GM10248 (cell line): ENCODE measurements at places on chromosomes 1 and 21.
A peak's percentile ranks its signal among the peaks of the same experiment; 100 is the strongest.

DNA sequence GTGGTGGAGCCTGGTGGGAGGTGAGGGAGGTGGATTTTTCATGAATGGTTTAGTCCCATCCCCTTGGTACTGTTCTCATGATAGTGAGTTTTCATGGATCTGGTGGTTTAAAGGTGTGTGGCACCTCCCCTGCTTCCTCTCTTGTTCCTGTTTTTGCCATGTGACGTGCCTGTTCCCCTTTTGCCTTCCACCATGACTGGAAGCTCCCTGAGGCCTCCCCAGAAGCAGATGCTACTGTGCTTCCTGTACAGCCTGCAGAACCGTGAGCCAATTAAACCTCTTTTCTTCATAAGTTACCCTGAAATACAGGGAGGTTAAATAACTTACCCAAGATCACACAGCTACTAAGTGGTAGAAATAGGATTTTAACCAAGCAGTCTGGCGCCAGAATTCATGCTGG lies 4.3 kb upstream of the HEYL start:
- DNase-seq = no peak

GRCh38 chr1:54812801-54813484 lies 11.8 kb upstream of the TTC22 start:
- DNase-seq = no peak

- no peak for DNase-seq
Measured at GRCh38 chr1:45013551-45014209, 1.6 kb downstream of the UROD start.

GRCh38 chr1:152917794-152918193 lies 9.4 kb downstream of the IVL start:
- DNase-seq = no peak

- no peak for DNase-seq
Measured at GRCh38 chr1:203189951-203190352, 3.4 kb upstream of the CHI3L1 start.

DNA sequence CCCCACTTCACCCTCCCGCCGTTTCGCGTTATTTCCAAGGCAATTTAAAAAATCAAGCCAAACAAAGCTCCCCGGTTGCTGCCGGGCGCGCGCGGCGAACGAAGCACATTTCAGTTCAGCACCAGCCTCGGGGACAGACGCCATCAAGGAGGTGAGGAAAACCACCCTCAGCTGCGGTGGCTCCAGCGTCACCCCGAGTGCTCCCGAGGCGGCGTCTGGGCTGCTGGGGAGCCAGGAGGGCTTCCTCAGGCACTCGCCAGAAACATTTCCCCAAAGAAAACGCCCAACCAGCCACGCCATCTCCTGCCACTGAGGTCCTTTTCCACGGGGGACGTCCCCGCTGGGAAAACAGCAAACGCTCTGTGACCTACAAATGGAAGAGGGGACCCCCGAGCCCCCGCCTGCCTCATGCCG lies 623 bp downstream of the GNG4 start:
- peak; percentile 73 for DNase-seq

DNA sequence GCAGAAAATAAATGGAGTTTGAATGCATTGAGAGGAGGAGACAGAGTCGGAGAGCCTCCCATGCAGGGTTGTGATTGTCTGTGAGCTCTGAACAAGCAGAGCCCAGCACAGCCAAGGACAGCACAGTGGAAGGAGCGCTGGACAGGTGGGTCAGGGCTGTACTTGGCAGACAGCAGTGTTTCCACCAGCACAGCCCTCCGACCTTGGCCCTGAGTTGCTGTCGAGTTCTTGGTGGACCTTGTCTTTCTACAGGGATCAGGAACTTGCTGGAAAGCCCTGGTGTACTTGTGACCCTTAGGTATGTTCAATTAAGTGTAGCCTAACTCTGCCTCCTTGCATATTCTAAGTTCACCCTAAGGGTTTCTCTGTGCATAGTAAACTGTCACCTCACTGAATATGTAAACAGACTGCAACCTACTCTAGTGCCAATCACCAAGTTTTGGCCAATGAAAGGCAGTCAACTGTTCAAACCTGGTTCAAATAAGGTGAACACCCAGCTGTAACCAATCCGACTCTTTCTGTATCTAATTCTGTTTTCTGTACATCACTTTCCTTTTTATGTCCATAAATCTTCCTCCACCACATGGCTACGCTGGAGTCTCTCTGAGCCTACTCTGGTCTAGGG lies 86.6 kb upstream of the SLC25A33 start:
- no peak for DNase-seq

- DNase-seq = no peak
Measured at GRCh38 chr1:35185200-35185599, 7.7 kb downstream of the SFPQ start.

DNA sequence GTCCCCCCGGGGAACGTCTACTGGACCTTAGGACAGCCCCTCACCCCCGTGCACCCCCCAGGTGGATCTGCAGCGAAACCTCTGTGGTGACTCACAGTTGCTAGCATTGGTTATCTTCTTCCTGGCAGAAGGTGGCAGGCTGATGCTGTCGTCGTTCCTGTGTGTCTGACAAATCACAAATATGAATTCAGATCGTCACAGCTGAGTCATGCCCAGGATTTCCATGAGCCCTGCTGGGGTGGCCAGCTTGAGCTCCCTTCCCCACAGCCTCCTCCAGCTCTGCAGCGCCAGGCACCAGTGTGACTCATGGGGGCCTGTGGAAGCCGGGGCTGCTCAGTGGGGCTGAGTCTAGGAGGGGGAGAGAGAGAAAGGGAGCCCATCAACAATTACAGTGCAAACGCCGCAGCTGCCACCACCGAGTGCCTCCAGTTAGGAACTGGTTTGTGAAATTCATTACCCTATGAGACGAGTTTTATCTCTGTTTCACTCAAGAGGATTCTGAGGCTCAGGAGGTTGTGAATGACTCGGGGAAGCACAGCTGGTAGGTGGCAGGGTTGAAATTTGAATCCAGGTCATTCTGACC lies 197.9 kb downstream of the DYRK1A start:
- peak; percentile 55 for DNase-seq

GRCh38 chr1:148263128-148263905 lies 111.2 kb upstream of the NBPF11 start:
- peak; percentile 76 for DNase-seq

- peak; percentile 39 for DNase-seq
Measured at GRCh38 chr1:200415789-200416593, 6.2 kb upstream of the ZNF281 start.

DNA sequence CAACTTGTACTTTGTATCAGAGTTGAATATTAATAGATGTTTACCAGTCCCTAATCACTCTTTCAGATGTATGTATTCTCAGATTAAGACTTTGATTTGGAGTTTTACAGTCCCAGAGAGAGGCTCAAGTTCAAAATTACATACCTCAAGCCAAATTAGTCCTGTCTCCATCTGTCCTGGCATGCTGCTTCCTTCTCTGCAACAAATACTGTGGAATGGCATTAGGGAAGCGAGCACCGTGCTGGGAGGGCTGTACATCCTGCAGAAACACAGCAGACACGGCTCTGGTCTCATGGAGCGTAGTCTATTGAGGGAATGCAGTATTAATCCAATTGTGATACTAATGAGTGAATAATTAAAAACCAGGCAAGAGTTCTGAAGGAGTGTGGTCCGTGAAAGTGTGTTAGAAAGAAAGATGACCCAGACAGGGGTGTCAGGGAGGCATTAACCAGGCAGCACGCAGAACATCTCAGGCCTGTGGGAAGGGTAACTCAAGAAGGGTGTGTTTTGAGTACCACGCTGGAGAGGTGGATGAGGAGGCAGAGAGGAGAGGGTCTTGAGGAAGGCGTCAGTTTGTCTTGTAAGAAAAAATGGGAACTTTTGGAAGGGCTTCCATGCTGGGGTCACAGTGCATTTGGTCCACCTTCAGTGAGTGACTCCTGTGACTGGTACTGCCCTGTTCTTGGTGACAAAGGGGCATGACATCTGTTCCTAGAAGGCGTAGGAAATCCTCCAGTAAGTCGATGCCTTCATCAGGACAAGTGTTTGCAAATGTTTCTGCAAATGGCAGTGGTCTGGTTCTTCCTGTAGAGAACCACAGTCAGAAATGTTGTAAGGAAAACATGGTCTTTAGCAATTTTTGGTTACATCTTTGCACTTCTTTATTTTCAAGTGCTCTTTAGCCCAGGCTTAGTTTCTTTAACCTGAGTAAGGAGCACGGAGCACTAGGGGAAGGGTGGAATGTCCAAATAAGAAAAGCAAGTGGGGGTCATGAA lies 1.6 kb downstream of the RAB4A start:
- no peak for DNase-seq

GRCh38 chr1:12539705-12540579 lies 78.1 kb downstream of the DHRS3 start:
- no peak for DNase-seq

DNA sequence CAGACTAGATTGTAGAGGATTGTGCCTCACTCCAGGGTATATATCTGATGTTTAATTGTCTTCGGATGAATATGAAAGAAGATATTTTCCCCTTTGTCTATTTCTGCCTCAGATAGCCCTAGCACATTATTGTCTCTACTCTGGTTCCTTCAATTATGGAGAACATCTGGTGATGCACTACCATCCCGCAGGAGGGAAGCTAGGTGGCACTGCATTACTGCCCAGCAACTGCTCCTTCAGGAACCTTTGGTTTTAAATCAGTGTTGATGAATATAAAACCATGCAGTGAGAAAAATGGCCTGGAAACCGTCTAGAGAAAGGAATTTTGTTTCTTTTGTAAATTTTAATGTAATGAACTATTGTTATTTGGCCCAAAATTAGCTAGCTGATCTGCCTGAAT lies 68.5 kb downstream of the GPR88 start:
- no peak for DNase-seq

DNA sequence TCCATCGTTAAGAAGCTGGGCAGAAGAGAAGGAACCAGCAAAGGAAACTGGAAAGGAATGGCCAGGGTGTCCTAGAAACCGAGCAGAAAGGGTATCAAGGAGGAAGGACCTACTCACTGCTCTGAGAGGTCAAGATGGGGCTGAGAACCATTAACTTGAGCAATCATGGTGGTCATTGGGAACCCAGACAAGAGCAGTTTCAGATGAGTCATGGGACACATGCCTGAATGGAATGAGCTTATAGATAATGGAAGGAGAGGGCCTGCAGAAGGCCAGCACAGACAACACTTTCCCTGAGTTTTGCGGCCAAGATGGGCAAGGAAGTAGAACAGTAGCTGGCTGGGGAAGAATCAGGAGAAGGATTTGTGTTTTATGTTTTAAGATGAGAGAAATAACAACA lies 383.2 kb downstream of the KIF26B start:
- no peak for DNase-seq

DNA sequence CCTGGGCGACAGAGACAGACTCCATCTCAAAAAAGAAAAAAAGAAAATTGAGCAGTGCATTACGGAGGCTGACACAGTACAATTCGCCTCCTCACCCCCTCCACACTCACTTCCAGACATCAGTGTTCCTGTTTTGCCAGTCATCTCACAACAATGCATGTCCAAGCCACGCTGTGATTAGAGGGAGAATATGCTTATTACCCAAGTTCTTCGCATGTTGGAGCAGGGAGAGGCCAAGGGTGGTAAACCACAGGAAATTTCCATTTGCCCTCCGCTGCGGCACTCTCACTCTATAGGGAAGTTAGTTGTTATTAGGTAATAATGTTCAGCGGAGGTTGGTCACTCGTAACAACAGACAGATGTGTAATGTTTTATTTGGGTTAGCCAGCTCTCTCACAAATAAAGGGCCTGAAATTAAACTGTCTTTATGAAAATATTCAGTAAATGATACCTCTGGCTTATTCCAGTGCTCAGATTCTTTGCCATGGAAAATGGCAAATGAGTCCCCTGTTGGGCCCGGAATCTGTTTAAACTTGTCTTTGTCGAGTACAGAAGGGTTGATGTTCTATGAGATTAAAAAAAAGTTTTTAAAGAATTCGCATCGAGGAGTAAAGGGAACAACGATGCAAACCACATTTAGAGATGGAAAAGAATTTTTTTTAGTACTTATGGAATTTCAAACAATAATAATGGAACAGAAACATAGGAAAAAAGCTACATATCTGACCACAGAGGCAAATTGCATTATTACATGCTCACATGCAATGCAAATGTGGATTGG lies 33.1 kb downstream of the KCNJ15 start:
- no peak for DNase-seq

DNA sequence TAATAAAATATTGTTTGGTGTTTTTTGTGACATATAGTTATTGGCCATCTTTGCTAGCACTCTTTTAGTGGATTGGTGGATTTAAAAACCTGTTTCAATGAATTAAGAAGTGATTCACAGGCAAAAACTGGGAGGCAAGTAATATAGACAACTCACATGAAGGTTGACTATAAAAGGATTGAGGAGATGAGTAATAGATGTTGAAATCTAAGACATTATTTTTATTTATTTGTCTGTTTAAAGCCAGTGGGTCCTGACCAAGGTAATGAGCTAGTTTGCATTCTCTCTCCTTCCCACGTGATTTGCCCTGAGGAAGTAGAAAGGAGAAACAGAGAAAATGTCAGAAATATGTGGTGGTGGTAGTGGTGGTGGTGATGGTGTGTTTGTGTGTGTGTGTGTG lies 351.5 kb upstream of the ZP4 start:
- no peak for DNase-seq

DNA sequence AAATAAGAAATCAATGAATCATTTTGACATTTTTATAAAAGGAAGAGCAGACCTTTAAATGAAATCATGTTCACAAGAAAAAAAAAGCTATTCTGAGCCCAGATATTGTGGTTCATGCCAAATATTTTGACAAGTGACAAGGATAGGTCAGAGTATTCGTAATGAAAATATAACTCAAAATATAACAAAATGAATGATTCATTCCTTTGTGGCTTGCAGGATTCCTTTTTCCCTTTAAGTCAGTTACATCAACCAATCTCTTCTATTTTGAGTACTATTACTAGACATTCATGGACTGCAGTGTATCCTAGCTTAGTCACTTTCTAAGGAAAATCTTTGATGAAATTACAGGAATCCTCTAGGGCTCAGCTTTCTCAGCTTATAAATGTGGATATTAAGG lies 188.7 kb downstream of the COL11A1 start:
- DNase-seq = no peak
